ENCODE measurements at places on chromosomes 7 and 10. TPM values are rescaled to one million over a fixed set of nuclear protein-coding genes. Genes with fewer than 3 reads are reported as not detected.

Gene SFTPA1
- not detected for total RNA-seq

Gene ATG9B
- total RNA-seq: 2.7 TPM

Gene AKR1C8
- 0.38 TPM for total RNA-seq

Gene CALML5
- not detected for total RNA-seq

Gene GPC2
- total RNA-seq: 2.7 TPM

Gene UTF1
- total RNA-seq: not detected

Measured in natural killer cell treated with Interleukin-12 subunit alpha and Interleukin-12 subunit beta and Interleukin-15 and Interleukin-18, amount 100 ng/mL, for 72 hours (primary cell).